ENCODE measurements at places on chromosomes 7 and 10.

DNA sequence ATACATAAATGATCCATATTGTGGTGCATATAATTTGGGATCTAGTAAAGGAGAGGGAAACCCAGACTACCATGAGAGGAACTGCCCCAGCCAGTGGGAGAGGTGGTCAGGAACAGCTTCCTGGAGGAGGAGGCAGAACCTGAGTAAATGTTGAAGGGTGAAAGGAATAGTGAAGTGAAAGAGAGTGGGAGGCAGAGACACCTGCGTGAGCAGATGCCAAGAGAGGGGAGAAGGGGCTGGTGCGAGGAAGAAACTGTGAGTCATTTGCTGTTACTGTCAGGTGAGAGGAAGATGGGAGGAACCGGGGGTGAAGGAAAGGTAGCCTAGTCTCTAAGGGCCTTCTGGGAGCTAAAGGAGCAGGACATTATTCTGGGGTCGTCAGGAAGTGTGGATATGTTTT is 294.8 kb downstream of the GRID1 start:
- no peak for DNase-seq

GRCh38 chr7:82445271-82445670 is 1.7 kb upstream of the CACNA2D1 start:
- DNase-seq, result no peak

- peak; percentile 3 for DNase-seq
These were observed 42.0 kb upstream of the MMD2 start for GRCh38 chr7:5001003-5001402.

DNA sequence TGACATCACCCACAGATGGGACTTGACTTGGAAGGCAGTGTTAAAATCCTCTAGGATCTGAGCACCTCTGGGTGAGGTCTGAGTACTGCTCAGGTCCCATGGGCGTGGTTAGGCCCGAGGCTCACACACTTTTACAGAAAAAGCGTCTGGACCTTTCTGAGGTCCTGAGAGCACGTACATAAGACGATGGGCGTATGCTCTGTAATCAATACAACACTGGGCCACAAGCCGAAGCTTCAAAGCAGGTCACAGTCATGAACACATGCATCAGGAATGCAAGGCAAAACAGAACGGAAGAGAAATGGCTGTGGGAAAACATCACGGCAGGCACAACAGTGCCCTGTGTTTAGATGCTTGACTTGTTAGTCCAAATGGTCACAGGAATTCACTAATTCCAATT is 112.2 kb downstream of the LARP4B start:
- DNase-seq, result peak; percentile 74

DNA sequence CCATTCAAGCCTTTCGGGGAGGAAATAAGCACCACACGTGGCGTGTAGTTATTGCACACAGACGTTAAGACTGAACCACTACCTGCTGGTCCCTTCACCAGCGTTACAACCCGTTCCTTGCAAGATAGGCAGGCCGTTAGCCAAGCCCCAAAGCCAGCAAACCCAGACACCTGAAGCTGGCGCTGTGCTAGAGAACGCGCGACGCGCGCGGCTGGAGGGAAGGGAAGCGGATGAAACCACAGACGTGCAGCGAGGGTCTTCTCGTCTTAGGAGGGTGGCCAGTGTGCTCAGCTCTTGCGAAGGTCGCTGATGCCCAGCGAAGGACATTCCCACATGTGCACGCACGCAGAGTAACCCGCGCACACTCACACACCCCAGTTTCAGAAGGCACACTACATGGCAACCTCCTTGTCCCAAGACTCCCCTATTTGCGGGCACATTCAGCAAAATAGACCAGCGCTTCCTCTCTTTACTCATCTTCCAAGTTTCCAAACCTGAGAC is 980 bp downstream of the TMEM26 start:
- peak; percentile 13 for DNase-seq

DNA sequence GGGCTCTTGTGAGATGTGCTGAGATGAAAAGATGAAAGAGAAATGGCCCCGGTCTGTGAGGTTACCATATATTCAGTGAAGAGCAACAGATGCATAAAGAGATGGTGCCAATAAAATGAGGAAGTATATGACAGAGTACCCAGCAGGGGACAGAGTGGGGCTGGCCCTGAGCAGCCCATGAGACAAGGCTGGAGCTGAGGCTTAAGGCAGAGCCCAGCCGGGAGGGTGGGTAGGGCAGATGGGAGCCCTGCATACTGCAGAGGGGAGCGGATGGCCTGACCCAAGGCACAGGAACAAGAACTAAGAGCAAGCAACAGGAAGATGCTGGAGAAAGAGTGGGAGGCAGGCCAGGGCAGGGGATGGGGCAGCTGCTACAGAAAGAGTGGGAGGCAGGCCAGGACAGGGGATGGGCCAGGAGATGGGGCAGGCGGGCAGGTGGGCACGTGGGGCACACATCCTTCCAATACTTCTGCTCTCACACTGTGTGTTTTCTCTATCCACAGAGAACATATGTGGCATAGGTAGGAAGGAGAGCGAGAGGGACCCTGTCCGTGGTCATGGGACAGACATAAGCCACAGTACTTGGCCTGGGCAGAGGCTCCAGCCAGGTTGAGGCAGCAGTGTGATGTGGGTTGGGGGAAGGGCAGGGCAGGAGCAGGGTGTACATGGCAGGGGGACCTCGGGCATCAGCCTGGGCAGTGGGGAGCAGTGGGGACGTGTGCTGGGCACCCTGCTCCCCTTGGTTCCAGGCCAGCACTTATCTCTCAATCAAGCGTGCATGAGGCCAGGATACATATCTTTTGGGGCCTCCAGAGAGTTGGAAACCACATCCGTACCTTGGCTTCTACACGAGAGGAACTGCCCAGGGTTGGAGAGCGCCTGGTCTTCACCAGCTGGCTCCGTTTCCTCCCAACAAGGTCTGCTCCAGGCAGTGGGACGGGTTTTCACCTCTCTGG is 91.6 kb upstream of the IKZF1 start:
- DNase-seq, result no peak

DNA sequence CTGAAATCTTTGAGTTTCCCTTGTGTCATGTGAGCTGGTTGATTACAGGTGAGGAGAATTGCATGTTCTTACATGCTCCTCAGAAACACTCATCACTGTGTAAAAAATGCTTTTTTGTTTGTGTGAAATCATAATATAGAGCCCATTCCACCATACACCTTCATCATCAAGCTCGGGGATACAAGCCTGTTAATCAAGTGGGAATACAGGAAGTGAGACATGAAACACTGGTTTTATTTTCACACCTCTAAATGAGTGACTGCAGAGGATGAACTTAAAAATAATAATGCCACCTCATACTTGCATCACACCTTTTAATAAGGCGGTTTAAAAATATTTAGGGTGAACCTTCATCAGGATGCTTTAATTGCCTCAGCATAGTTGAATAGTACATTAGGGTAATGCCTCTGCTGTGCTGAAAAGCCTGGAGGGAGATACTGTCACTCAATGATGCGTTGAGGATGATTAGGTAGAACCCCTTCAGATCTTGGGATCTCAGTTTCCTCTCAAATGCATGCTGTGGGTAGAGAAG is 164.6 kb downstream of the AUTS2 start:
- DNase-seq, result no peak
